Osteocyte (in vitro differentiated cells): ENCODE measurements at places on chromosomes 13 and 19. TPM values are rescaled to one million over a fixed set of nuclear protein-coding genes. Genes with fewer than 3 reads are reported as not detected.
A peak's percentile ranks its signal among the peaks of the same experiment; 100 is the strongest.

IGFL1 gene
- total RNA-seq: not detected in 2 replicates

PPP1R15A gene
- 96.5 and 118 TPM in 2 replicates for total RNA-seq

CDX2 gene
- total RNA-seq: not detected in 2 replicates

SOX1 gene
- total RNA-seq: not detected in 2 replicates

LYPD3 gene
- 0.27 TPM in 1 of 2 replicates, not detected in the other for total RNA-seq

LRG1 gene
- not detected in 2 replicates for total RNA-seq

LRFN3 gene
- total RNA-seq: 24.3 and 25.0 TPM in 2 replicates

NAPSA gene
- 0.16 and 1.3 TPM in 2 replicates for total RNA-seq

TMEM86B gene
- total RNA-seq: 2.9 and 3.2 TPM in 2 replicates

SIAH3 gene
- total RNA-seq: not detected in 2 replicates

SHISA7 gene
- total RNA-seq: not detected in 2 replicates

GRCh38 chr13:40098246-40098645 is 442.8 kb downstream of the COG6 start:
- H3K27ac ChIP-seq: no peak overlapping the region
- no peak overlapping the region for H3K4me3 ChIP-seq
- DNase-seq: no peak
- peaks cover 2% of the 10 kb centered on the region for H3K4me1 ChIP-seq
- no peaks in the 10 kb centered on the region for H3K36me3 ChIP-seq
- H3K27me3 ChIP-seq: peaks cover 12% of the 10 kb centered on the region

- no peaks in the 10 kb centered on the region for H3K4me1 ChIP-seq
- H3K27me3 ChIP-seq: peaks cover 25% of the 10 kb centered on the region
- no peaks in the 10 kb centered on the region for H3K36me3 ChIP-seq
- no peak overlapping the region for H3K27ac ChIP-seq
- no peak overlapping the region for H3K4me3 ChIP-seq
Observed at GRCh38 chr13:40172149-40172591, 494.3 kb downstream of the FOXO1 start.

- H3K4me3 ChIP-seq: no peak overlapping the region
- no peak for DNase-seq
- H3K4me1 ChIP-seq: peaks cover 10% of the 10 kb centered on the region
- no peaks in the 10 kb centered on the region for H3K27me3 ChIP-seq
Observed at GRCh38 chr19:15112385-15112784, 5.2 kb downstream of the SYDE1 start.

DNA sequence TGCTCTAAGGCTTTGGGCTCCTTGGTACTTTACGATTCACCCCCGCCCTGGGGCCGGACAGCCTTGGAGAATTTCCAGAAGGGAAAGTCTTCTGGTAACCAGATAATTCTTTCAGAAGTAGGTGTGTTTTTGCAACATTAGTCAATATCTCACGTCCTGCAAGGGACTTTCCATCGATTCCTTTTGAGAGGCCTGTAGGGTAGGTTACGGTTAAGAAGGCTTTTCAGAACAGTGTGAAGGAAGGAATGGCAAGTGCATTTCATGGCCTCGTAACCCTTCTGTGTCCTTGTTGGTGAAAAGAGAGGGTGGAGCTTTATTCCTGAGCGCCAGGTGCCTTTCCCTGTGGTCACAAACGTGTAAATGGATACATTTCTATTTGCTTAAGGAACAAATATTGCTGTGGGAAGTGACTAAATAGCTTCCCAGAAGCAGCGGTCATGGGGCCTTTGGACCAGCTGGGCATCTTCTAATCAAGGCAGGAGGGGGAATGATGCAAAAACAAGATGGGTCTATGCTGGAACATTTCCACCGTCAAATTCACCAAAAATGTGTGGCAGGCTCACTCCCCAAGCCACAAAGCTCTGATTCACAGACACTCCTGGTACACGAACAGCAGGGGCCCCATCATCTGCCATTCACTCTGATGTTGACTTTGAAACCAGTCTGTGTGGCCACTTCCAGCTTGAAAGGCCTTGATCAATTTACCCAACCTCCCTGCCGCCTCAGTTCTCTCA is 99.2 kb downstream of the ANKRD10 start:
- no peak overlapping the region for H3K27ac ChIP-seq
- H3K27me3 ChIP-seq: peaks cover 10% of the 10 kb centered on the region
- H3K4me3 ChIP-seq: no peak overlapping the region
- H3K36me3 ChIP-seq: no peaks in the 10 kb centered on the region
- no peak for DNase-seq

- H3K4me3 ChIP-seq: no peak overlapping the region
- H3K27me3 ChIP-seq: no peaks in the 10 kb centered on the region
- H3K36me3 ChIP-seq: no peaks in the 10 kb centered on the region
Observed at GRCh38 chr13:114032126-114032799, 58.4 kb upstream of the C13orf46 start.

DNA sequence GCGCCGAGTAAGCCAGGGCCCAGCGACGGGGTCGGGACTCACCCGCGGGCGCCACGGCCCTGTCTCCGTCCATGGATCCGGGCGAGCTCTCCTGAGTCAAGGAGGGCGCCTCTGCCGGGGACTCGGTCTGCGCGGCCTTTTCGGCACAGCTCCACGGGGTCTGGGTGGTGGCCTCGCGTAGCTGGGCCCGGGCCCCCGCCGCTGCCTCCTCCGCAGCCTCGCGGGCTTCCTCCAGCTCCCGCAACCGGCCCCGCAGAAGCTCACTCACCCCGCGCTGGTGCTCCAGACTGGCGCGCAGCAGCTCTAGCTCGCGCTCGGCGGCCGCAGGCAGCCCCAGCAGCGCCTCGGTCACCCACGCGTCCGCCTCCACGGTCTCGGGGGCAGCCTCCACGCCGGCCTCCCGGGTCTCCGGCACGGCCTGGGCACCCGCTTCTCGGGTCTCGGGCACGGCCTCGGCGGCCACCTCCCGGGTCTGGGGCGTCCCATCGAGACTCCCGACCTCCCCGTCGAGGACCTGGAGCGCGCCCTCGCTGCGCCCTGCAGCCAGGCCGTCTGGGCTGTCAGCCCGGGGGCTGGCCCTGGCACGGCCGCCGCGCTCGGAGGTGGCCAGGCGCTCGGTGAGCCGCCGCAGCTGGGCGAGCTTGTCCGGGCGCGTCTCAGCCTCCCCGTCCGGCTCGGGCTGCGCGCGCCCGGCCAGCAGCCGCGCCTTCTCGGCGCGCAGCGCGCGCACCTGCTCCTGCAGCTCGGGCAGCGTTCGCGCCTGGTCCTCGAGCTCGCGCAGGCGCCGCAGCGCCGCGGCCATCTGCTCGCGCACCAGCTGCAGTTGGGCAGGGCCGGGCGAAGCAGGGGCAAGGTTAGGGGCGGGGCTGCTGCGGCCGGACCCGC is 8.4 kb downstream of the KANK3 start:
- peaks cover 2% of the 10 kb centered on the region for H3K4me1 ChIP-seq
- no peak for DNase-seq

DNA sequence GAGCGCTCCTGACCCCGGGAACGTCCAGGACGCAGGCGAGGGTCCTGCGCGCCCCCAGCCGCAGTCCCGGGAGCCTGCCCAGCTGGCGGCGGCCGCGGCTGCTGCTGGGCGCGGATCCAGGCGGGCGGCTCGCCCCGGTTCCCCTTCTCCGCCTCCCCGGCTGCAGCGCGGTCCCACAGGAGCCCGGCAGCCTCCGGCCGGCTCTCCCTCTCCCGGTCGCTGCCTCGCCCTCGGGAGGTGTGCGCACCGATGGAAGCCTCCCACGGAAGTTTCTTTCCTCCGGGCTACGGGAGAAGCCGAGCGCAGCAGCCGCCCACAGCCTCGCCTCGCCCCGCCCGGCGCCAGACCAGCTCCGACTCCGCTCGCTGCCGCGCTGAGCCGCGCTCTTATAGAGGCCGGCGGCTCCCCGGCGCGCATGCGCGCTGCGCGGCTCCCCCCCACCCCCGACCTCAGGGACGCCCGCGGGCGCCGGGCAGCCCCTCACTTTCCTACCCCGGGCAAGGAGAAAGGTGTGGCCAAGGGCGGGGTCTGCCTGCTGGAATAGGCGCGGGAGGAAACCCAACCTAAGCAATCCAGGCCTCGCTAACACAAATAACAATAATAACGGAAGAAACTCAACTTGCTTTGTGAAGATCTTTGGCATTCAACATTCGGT is at the start of gene SHISA2:
Gene SHISA2, minus strand, starts transcription at position 360 of the 655 bp plus-strand sequence. CDS start 1,041 bp downstream, outside the sequence.
- no peaks in the 10 kb centered on the region for H3K27me3 ChIP-seq
- H3K27ac ChIP-seq: peak within 1 kb of the TSS; percentile 81
- peak within 1 kb of the TSS; percentile 94 for H3K4me3 ChIP-seq
- H3K36me3 ChIP-seq: peaks cover 9% of the 10 kb centered on the region

DNA sequence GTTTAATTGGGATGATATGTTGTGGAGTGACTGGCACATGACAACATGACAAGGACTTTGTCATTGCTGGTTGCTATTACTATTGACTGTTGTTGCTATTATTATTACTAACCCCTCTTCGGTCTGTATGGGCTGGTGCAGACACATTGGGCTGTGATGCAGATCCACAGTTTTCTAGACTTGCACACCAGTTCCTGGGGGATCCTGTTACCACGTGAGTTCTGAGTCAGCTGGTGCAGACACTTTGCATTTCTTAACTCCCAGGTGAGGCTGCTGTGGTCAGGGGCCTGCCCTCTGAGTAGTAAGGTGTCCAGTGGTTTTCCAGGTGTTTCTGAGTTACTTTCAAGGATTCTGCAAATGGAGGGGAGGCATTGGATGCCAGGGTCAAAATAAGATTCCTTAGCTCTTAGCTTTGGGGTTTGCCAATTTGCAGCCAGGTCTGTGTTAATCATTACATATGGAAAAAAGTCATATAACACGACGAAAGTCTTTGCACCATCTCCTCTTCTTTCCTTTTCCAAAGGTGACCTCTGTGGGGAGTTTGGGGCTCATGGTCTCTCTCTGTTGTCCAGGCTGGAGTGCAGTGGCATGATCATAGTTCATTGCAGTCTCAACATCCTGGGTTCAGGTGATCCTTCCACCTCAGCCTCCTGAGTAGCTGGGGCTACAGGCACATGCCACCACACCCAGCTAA is 19.3 kb downstream of the BICRA start:
- DNase-seq: no peak
- peaks cover 15% of the 10 kb centered on the region for H3K36me3 ChIP-seq
- no peak overlapping the region for H3K4me3 ChIP-seq
- H3K27me3 ChIP-seq: no peaks in the 10 kb centered on the region

DNA sequence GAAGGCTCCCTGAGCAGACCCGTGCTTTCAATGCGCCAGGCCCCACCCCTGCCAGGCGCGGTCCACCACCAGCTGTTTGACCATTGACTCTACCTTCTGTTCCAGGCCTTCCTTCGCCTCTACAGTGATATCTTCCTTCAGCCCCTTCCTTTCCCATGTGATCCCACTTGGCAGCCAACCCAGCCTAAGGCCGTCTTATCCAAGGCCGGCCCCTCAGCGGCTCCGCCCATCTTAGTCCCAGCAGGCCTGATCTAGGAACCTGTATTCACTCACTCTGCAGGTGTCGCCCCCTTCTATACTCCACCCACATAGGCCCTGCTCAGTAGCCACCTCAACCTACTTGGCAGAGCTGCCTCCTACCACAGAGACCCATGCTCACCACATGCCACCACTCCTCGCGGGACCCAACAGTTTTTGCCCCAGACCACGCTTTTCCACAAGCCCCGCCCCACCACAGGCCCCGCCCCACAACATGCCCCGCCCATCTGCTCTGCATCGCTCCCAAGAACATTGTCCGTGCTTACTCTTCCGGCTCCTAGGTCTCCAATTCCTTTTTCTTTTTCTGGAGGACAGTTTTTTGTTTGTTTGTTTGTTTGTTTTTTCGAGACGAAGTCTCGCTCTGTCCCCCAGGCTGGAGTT is 2.9 kb downstream of the RASIP1 start:
- DNase-seq: no peak
- H3K4me3 ChIP-seq: peak overlapping the region; percentile 18
- no peak overlapping the region for H3K27ac ChIP-seq
- no peaks in the 10 kb centered on the region for H3K27me3 ChIP-seq

GRCh38 chr19:32649751-32650150 is 25.2 kb downstream of the ANKRD27 start:
- H3K27me3 ChIP-seq: no peaks in the 10 kb centered on the region
- peaks cover 19% of the 10 kb centered on the region for H3K36me3 ChIP-seq
- peaks cover 2% of the 10 kb centered on the region for H3K4me1 ChIP-seq
- no peak overlapping the region for H3K4me3 ChIP-seq

- H3K4me1 ChIP-seq: no peaks in the 10 kb centered on the region
- no peaks in the 10 kb centered on the region for H3K27me3 ChIP-seq
- DNase-seq: no peak
- no peak overlapping the region for H3K4me3 ChIP-seq
- H3K36me3 ChIP-seq: no peaks in the 10 kb centered on the region
Observed at GRCh38 chr13:96700657-96701056, 293.6 kb downstream of the OXGR1 start.

DNA sequence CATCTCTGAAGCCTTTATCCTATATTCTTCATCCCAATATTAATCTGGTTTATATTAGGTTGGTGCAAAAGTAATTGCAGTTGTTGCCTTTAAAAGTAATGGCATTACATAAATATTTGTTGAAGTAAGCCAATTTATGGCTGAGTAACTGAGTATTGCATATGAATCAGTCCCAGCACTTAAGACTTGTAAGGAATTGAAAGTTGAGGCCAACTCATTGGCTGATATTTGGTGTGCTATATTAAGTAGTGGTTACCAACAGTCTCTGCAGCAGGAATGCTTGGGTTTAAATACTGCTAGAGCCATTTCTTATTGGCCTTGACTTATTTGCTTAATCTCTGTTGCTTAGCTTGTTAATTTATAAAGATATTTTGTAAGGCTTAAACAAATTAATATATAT is 460.7 kb downstream of the GPC6 start:
- no peak overlapping the region for H3K27ac ChIP-seq
- no peaks in the 10 kb centered on the region for H3K27me3 ChIP-seq
- H3K4me1 ChIP-seq: peaks cover 21% of the 10 kb centered on the region

- H3K4me3 ChIP-seq: no peak overlapping the region
- H3K27ac ChIP-seq: peak overlapping the region; percentile 9
- peaks cover 12% of the 10 kb centered on the region for H3K4me1 ChIP-seq
- H3K36me3 ChIP-seq: no peaks in the 10 kb centered on the region
- DNase-seq: no peak
Observed at GRCh38 chr13:44174769-44175425, 198.7 kb upstream of the SERP2 start.

- no peak overlapping the region for H3K27ac ChIP-seq
- DNase-seq: no peak
- no peak overlapping the region for H3K4me3 ChIP-seq
- H3K36me3 ChIP-seq: no peaks in the 10 kb centered on the region
Observed at GRCh38 chr13:22979952-22980351, 200.8 kb upstream of the SGCG start.

GRCh38 chr13:71096421-71096820 is 770.6 kb downstream of the DACH1 start:
- no peak overlapping the region for H3K4me3 ChIP-seq
- no peaks in the 10 kb centered on the region for H3K4me1 ChIP-seq
- DNase-seq: no peak
- H3K36me3 ChIP-seq: no peaks in the 10 kb centered on the region

GRCh38 chr13:30659980-30660379 is 42.3 kb downstream of the USPL1 start:
- no peak overlapping the region for H3K27ac ChIP-seq
- no peaks in the 10 kb centered on the region for H3K27me3 ChIP-seq
- peaks cover 35% of the 10 kb centered on the region for H3K36me3 ChIP-seq
- no peak for DNase-seq
- H3K4me3 ChIP-seq: no peak overlapping the region
- peaks cover 4% of the 10 kb centered on the region for H3K4me1 ChIP-seq
